HT-29 (cell line): ENCODE measurements at places on chromosomes 2 and 18.

GRCh38 chr18:76412010-76412817, 82.8 kb downstream of the ZNF516 start:
- DNase-seq, result no peak

GRCh38 chr18:23106575-23106974, 28.7 kb upstream of the CABLES1 start:
- DNase-seq, result peak; percentile 89

DNA sequence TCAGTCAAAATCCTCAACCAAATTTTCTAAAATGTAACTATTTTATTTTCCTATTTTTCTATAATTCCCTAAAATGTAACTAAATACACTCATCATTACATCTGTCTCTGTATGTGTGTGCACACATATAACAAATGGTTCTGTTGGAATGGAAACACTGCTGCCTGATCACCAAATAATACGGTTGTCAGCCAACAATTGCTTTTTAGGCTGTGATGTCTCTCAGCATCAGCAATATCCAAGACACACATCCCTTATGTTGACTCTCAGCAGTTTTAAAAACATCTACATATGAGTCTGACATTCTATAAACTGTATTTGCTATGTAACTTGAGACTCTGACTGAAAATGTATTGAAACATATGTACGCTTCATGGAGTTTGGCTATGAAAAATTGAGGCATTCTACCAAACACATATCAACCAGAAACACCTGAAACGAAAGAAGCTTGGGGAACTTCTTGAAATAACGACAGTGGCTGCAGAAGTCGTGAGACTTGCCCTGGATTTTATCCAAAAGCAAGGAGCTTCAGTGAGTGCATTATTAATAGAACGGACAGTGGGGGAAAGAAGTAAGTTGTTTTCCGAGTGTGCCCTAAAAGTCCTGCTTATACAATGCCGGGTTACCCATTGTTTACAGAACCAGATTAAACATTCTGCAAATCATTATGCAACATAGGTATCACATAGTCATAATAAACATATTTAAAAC, 110.2 kb upstream of the ITGB6 start:
- DNase-seq, result no peak

- no peak for DNase-seq
Measured at GRCh38 chr18:36296650-36297416, 680 bp upstream of the FHOD3 start.

- DNase-seq, result no peak
Measured at GRCh38 chr2:11027195-11027594, 115.5 kb downstream of the KCNF1 start.

DNA sequence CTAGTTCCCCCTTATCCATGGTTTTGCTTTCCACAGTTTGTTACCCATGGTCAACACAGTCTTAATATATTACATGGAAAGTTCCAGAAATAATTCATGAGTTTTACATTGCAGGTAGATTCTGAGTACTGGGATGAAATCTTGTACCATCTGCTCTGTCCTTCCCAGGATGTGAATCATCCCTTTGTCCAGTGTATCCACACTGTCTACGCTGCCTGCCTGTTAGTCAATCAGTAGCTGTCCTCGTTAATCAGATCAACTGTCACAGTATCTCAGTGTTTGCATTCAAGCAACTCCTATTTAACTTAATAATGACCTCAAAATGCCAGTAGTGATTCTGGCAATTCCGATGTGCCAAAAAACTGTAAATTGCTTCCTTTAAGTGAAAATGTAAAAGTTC, 76.3 kb downstream of the DYNC1I2 start:
- DNase-seq, result no peak

GRCh38 chr2:20781656-20782265, 41.1 kb downstream of the LDAH start:
- DNase-seq, result peak; percentile 65

- no peak for DNase-seq
Measured at GRCh38 chr2:163594497-163594896, 141.3 kb downstream of the FIGN start.

GRCh38 chr18:77074431-77074830, 58.2 kb downstream of the MBP start:
- DNase-seq, result no peak

- no peak for DNase-seq
Measured at GRCh38 chr2:232941400-232941799, 71.3 kb downstream of the SNORC start.

- peak; percentile 43 for DNase-seq
Measured at GRCh38 chr2:158191076-158191895, 89.6 kb downstream of the UPP2 start.

DNA sequence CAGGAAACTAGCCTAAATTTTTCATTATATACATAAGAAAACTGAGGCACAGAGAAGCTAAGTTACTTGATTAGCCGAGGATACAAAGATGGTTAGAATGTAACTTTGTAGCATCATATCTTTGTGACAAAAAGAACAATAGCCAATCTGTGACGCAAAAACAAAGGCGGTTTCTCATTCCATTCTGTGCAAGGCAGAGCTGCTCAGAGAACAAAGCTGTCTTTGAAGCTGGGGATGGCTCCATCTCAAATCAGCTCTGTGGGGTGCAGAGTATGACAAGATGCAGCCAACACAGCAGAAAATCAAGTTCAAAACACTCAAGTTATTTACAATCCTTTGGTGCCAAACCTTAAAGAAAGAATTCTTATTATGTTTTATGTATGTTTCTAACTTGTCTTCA, 81.9 kb upstream of the VWC2L start:
- no peak for DNase-seq

DNA sequence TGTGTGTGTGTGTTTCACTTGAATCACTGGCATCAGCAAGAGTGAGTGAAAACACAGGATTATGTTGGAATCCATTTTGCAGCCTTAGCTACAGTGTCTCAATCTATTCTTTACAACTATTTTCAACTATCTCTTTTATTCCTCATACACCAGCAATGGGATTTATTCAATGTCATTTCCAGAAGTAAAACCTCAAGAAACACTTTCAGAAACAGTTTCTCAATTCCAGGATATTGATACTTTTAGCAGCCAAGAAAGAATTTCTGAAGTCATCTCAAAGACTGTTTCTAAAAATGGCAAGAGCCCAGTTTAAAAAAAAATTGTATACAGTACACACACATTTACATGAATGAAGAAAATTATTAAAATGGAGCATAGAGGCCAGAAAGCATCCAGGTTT, 171.6 kb downstream of the FIGN start:
- no peak for DNase-seq

DNA sequence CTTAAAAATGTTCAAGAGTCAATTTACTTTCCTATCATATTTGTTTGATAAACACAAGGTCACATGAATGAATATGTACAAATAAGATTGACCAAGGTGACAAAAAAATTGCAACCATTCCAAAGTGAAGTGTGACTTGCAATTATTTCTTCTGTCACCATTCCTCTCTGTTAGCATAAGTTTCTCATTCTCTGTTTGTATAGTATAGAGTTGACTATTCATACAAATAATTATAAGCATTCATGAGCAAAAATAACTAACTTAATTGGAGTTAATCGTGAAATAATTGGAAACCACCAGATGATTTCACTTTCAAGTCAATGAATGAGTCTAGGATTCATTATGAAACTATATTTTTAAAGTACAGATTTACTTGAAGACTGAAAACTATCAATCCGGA, 42.1 kb downstream of the PGAP1 start:
- no peak for DNase-seq

DNA sequence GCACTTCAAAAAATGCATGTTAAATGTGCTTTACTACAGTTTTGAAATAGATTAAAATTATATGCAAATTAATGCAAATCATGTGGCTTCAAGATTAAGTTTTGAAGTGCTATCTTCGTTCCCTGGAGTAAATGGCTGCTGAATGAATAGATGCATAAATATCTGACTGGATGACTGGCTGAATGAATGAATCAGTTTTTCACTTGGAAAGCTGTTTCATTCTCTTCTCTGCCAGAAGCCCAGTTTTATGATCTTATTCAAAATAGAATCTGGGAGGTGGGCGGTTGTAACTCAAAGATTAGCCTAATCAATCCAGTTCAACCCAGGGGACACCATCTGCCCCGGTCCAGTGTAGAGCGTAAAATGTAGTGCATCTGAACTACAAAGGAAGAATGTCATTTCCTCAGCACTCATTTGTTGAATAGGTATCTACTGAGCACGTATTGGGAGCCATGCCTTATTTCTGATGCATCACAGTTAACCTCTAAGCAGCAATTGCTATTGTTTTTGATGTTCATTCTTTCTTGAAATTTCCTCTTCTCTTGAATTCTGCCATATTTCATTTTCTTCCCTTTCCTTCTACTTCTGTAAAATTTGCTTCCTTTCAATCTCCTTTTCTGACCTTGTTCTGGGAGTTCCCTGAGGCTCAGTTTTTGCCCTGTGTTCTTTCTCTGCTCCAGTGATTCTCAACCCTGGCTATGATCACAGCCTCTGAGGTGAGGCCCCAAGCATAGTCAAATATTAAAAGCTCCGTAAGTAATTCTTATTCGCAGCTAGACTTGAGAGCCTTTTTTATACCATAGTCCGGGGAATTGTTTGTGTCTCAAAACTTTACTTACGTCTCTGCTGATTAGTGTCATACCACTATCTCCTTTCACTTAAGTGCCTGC, 282.7 kb downstream of the PARD3B start:
- no peak for DNase-seq

GRCh38 chr2:119267604-119268003, 44.0 kb downstream of the STEAP3 start:
- no peak for DNase-seq

GRCh38 chr2:231634951-231635875, 42.5 kb downstream of the TEX44 start:
- DNase-seq, result no peak

DNA sequence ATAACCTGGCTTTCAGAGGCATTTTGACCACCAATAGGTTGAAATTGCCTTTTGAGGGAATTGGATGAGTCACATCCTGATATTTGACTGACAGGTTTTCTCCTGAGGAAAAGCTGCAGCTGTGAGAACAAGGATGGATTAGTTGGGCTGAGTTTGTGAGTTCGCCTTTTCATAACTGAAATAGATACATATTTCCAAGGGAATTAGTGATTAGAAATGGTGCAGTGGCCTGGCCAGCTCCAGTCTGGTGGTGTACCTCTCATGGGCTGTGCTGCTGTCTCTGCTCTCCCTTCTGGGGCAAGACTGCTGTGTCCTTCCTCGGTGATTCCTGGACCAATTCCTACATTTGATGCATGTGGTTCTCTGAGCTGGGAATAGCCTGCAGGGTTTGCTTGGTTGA, 341.3 kb downstream of the TSN start:
- no peak for DNase-seq

DNA sequence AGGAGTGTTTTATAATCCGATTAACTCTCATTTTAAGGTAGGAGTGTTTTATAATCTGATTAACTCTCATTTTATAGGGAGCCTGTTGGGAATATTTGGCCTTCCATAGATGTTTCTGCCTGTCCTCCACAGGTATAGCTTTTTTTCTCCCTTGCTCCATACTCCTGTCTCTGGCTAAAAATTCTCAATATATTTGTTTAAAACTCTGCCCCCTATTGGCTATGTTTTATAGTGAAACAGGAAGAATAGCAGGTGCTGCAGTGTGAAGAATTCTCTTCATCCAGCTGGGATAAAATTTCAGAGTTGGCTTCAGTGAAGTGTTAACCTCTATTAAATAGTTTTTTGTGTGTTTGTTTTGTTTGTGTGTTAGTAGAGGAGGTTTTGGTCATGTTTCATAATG, 1046.0 kb upstream of the TMEFF2 start:
- DNase-seq, result peak; percentile 10

DNA sequence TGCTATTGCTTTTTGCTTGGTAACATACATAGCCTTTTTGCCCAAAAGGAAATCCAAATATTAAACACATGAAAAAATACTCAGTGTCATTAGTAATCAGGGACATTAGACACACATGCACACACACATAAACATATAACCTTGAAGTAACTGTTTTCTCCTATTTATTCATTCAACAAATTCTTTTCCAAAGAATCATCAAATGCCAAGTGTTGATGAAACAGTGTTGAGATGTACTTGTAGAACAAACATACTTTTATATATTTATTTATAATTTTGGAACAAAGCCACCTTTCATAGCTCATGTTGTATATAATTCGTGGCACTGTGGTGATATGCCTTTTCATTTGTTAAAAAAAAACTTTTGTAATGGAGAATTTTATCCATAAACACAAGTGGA, 81.0 kb downstream of the APLF start:
- DNase-seq, result no peak

GRCh38 chr2:38653380-38653714, 12.6 kb upstream of the GALM start:
- DNase-seq, result no peak

DNA sequence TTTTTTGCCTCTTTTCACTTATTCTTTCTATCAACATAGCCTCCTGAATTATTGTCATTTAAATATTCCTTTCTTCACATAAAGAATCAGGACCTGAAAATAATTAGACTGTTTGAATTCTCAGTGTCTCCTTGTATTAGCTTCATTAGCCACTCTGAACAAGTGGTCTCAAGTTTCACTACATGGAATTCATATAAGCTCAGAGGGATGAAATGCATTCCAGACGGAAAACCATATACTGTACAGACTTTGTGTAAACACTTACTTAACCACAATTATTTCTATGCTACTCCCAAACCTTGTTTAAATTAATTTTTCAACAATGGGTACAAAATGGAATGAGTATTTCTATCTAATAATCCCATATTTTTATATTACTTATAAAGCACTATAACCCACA, 53.4 kb downstream of the CHN1 start:
- DNase-seq, result no peak

DNA sequence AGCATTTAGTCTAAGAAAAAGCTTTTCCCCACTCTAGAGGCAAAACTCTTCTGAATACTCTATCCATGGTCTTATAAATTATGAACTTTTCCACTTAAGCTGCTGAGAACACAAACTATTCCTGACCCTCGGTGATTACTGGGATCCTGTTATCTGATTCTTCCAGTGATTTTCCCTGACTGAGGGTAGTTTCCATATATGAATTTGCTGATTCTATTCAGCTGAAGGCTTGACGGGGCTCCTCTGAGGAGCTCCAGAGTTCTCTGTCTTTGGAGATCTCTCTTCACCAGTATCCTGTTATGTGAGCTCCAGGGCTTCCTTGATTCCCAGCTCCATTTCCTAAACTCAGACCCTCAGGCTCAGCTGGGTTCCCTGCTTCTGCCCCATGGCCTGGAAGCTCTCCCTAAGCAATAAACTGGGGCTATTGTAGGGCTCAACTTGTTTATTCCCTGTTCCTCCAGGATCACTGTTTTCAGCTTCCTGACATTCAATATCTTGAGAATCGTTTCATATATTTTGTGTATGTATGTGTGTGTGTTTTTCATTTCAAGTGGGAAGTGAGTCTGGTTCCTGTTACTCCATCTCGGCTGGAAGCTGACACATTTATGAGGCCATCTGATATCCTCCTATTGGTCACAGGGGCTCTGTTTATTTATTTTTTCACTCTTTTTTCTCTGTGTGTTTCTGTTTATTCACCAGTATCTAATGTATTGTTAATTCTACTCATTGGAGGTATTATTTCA, 78.2 kb downstream of the ARHGAP28 start:
- no peak for DNase-seq

GRCh38 chr2:172288603-172289002, 138.8 kb upstream of the ITGA6 start:
- peak; percentile 58 for DNase-seq

- DNase-seq, result no peak
Measured at GRCh38 chr2:210795506-210795905, 239.1 kb downstream of the CPS1 start.

GRCh38 chr18:45232061-45232460, 383.2 kb upstream of the SLC14A2 start:
- DNase-seq, result no peak
